ENCODE measurements at places on chromosomes 6 and 20.

DNA sequence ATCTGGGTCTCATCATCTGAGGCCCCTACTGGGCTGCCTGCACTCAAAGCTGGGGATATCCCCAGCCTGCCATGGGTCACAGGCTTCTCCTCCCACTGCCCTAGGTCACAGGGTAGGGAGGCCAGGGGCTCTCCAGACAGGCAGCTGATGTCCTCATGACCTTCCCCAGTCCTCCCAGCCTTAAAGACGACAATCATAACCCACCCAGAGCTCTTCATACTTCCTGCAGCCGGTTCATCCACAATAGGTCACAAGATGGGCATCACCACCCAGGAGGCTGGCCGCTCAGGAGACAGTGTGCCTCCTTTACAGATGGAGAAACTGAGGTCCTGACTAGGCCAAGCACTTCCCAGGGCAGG is 15.2 kb downstream of the TFEB start:
- no peak for DNase-seq

DNA sequence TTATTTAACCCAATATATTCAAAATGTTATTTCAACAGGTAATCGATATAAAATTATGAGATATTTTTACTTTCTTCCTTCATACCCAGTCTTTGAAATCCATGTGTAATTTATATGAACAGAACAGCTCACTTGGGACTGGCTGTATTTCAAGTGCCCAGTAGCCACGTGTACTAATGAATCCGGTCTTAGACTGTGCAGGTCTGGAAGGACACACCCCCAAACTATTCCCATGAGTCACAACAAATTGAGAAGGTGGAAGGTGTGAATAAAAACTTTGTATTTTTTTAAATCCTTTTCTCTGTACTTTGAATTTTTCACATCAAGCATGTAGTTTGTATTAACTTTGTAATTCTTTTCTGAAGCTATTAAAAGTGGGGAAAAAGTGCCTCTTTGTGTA is 2.8 kb downstream of the UNC5CL start:
- DNase-seq = no peak

DNA sequence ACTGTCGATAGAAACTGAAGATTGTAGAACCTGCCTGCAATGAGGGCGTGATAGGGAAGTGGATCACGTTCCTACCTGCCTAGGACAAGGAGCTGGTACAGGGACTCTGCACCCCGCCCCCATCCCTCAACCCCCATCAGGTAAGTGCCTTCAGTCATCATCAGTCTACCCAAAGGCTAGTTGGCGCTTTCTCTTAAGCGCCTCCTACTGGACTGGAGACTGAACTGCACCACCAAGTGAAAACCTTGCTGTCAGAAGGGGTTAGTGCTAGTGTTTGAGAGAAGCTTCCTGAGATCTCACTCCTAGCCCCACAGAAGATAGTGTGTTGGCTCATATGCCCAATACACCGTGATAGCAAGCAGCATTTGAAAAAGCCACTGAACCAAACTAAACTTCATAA is 706.5 kb upstream of the MAN1A1 start:
- DNase-seq = no peak

GRCh38 chr6:154157706-154158105 is 118.7 kb downstream of the OPRM1 start:
- no peak for DNase-seq

DNA sequence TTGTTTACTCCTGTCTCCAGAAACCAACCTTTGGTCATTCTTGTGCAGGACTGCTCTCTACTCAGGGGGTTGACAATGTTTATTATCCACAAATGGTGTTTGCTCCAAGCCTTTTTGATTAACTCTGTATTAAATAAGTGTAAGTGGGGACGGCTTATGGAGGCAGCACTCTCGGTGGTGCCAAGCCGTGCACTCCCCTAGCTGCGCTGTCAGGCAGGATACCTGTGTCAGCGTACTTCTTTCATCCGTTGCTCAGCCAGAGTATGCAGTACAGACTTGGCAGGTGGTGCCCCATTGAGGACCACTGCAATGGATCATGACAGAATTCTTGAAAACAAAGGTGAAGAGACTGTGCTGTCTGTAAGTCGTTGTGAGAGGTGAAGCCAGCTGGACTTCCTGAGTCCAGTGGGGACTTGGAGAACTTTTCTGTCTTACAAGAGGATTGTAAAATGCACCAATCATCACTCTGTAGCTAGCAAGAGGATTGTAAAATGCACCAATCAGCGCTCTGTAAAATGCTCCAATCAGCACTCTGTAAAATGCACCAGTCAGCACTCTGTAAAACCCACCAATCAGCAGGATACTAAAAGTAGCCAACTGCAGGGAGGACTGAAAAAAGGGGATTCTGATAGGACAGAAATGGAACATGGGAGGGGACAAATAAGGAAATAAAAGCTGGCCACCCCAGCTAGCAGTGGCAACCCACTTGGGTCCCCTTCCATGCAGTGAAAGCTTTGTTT is 480.0 kb downstream of the MEI4 start:
- DNase-seq = no peak

All from CD8-positive, alpha-beta T cell (primary cell).